ENCODE measurements at places on chromosomes 3 and 15.
A peak's percentile ranks its signal among the peaks of the same experiment; 100 is the strongest.

DNA sequence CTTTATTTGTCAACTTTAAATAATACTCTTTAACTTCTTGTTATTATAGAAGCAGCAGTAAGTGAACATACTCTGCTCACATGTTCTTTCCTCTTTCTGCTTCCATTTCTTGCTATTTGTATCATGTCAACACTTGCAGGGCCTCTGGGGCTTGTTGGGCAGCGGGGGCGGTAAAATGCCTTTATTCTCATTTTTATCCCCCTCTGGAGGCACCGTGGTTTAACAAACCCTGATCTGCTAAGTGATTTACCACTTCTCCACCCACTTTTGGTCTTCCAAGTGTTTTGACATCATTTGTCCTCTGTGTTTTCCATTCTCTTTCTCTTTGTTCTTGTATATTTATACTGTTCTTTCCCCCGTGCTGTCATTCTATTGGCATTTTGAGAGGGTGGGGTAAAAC is 33.9 kb downstream of the SCN10A start:
- DNase-seq = no peak

- DNase-seq = peak; percentile 51
These were observed 256.3 kb upstream of the EOMES start for GRCh38 chr3:27978440-27978839.

DNA sequence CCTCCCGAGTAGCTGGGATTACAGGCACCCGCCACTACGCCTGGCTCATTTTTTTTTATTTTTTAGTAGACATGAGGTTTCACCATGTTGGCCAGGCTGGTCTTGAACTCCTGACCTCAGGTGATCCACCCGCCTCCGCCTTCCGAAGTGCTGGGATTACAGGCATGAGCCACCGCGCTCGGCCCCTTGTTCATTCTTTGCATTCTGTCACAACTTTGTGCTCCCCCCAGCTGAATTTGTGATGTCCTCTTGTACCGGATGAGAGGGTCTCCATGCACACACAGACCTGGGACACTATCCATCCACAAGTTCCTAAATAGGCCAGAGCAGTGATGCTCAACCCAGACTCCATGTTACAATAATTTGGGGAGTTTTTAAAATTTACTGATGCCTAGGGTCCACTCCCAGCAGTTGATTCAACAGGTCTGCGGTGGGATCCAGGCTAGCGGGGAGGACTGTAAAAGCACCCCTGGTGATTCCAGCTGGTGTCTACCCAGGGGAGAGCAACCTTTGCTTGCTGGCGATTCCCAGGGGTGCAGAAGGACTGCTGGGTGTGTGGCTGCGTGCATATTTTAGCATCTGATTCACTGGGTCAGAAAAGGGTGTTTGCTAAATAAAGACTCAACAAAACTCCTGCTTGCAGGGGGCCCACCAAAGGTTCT is 1.0 kb downstream of the RASSF1 start:
- no peak for DNase-seq

GRCh38 chr3:189298469-189299375 is 127.0 kb downstream of the TPRG1 start:
- DNase-seq = no peak

GRCh38 chr15:48334260-48334659 is 3.0 kb downstream of the DUT start:
- DNase-seq = peak; percentile 31

DNA sequence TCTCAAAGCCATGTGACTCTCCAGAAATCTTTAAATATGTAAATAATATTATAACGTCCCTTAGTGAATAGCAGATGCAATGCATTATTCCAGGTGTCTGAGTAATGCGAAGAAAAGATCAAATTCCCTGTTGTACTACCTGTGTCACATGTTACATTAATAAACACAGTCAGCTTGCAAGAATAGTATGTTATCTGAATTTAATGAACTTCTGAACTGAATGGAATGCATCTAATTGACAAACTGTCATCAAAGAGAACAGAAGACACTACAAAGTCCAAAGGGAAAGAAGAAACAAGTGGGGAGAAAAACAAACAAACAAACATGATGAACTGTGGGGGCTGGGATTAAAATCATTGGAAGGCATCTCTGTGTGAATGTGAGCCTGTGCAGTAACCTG is 508.8 kb downstream of the LPP start:
- DNase-seq = no peak

- DNase-seq = no peak
These were observed 88.8 kb downstream of the SENP7 start for GRCh38 chr3:101423984-101424888.

- DNase-seq = peak; percentile 37
These were observed 6.4 kb upstream of the ISL2 start for GRCh38 chr15:76330080-76330680.

Data from MV-4-11 (cell line).